ENCODE measurements at places on chromosomes 5 and 9.

GRCh38 chr5:120419127-120419526 lies 45.0 kb upstream of the PRR16 start:
- DNase-seq: no peak

GRCh38 chr5:122668552-122668951 lies 106.3 kb upstream of the SNX2 start:
- DNase-seq: no peak

DNA sequence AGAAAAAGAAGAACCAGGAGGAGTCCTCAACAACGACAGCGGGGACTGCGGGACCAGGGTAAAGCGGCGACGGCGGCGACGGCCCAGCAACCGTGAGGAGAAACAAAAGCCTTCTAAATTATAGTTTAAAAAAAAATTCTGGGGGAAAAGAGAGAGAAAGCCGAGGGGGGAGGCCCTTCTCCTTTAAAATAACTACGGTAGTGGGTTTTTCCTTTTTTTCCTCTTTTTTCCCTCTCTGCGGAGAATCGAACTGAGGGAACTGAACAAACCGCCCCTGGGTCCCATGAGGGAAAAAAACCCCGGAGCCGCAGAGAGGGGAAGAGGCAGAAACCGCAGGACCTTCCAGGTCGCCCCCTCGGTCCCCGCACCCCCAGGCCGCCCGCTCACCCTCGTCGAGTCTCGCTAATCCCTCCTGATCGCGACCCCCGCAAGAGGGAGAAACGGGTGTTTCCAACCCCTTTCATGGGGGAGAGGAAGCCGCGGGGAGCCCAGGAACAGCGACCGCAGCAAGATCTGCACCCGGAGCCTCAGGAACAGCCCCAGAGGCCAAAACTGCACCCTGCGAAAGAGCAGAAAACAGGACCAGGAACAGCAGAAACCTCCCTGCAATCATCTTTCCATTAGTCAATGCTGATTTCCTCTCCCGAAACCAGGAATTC lies 453 bp downstream of the CPEB4 start:
- DNase-seq: no peak

DNA sequence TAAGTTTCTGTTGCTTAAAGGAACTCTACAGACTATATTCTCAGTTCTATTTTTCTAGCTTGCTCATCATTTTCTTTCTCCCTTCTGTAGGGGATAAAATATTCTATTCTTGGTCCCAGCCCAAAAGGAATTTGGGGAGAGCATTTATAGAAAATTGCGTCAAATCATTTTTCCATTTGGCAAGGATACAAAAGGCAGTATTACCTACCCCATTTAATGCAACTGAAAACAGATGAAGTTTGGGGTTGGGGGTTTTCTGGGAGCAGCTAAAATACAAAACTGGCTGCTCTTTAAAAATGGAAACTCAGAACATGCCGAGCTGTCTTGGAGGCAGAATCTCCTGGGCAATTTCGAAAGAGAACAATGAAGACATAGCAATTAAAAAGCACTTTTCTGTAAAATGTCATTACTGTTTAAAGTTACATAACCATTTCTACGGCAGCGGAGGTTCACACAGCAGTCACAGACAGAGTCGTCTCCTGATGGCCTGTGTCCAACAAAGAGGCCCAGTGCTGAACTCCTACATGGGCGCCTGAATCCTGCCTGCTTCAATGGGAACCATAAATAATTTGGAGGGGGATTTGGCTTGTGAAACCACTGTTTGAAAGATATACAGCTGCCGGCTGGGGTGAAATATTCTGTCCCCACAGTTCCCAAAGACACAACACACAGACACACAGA lies 152.4 kb downstream of the BRINP1 start:
- DNase-seq: no peak

- DNase-seq: no peak
These were observed 5.6 kb downstream of the RBM27 start for GRCh38 chr5:146208916-146209522.

DNA sequence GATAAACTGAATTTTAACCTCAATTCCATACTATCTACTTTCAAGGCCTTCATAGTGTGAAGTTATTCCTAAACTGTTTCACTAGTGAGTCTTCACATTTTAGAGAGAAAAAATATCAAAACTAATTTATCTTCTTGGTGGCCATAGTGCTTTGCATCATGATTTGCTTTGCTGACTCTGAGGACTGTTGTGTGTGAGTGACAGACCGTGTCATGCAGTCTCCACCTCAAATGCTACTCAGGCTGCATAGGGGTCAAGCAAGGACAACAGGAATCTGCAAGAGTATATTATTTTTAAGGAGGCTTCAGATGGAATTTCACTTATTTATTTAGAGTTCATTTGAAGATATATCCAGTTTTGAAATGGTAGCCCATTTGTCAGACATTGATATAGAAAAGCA lies 34.5 kb downstream of the MACIR start:
- DNase-seq: no peak

DNA sequence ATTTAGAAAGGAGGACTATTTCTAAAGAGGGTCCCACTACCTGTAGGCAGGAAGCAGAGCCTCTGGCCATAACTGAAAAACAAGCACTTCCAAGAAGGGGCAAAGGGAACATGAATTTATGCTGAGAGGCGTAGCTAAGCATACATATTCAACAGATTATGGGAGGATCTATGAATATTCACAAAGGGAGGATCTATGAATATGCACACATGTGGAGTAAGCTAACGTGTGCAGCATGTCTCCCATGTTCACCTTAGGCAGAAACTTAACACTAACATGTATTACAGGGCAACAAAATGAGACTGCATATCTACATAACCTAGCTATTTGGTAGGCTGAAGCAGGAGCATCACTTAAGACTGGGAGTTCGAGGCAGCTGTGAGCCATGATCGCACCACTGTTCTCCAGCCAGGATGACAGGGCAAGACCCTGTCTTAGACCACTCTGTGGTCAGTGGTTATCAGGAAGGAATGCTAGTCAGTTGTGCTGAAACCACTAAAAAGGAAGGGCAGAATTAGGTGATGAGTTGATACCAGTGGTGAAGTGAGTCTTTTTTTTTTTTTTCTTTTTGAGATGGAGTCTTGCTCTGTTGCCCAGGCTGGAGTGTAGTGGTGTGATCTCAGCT lies 20.8 kb downstream of the FXN start:
- no peak for DNase-seq

- DNase-seq: no peak
These were observed 53.0 kb downstream of the NEURL1B start for GRCh38 chr5:172694061-172694460.

DNA sequence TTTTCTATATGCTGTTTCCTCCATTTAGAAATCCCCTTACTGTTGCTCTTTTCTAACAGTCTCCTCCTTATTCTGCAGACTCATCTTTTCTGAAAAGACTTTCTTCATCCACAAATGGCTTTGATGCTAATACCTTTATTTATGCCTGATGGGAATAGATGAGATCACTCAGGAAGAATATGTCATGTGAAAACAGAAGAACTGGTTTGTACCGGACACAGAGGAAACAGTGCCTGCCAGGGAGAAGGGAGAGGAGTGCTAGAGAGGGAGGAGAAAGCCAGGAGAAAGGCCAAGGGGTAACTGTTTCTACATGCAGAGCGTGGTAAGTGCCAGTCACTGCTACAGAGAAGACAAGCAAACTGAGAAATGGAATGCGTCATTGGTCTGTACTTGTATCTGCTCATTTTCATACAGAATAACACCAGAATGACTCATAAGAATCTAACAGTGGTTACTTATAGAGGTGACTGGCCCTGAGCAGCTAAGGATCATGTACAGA lies 45.9 kb upstream of the PJA2 start:
- DNase-seq: no peak

Measured in stimulated activated CD8-positive, alpha-beta memory T cell treated with anti-CD3 and anti-CD28 coated beads, Interleukin-7, amount 100 ng/mL, for 4 hours (primary cell).